ENCODE measurements at places on chromosomes 4 and X.

DNA sequence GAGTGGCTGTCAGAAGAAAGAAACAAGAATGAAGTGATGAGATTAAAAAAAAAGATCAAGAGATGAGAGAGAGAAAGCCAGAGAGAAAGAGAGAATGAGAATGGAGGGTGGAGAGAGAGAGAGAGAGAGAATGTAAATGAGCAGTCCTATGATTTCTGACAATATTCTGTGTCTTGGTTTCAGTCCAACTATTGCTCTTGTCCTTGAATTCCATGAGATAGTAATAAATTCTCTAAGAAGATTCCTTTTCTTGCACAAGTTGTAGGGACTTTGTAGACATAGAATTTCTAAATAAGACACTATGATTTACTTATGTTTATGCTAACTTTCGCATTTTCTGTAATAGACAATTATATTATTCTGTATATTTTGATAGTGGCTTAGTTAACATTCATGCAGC, 149.6 kb upstream of the CTSO start:
- no peak for DNase-seq

- no peak for DNase-seq
Measured at GRCh38 chrX:100316987-100317386, 93.1 kb downstream of the PCDH19 start.

GRCh38 chr4:16270454-16271328, 44.4 kb upstream of the TAPT1 start:
- no peak for DNase-seq

GRCh38 chr4:123573866-123574508, 177.4 kb downstream of the SPRY1 start:
- DNase-seq = no peak

GRCh38 chr4:145716200-145716599, 36.3 kb downstream of the C4orf51 start:
- DNase-seq = no peak

DNA sequence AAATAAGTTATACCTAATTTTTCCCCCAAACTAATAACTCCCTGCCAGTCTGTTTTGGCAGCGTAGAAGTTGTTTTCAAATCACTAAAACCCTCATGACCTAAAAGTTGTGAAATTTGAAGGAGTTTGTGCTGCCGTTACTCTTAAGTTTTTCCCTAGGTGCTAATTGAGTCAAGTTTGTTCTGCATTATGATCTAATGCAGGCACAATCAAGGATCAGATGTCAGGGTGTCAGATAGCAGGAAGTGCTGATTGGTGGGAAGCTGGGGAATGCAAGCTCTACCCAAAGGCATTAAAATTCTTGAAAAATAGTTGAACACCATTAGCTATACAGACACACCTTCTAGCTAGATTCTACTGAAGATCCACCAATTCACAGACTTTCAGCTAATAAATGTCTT, 51.9 kb downstream of the ARX start:
- DNase-seq = no peak

- no peak for DNase-seq
Measured at GRCh38 chr4:169765835-169766234, 8.1 kb upstream of the HPF1 start.

GRCh38 chr4:95377366-95377900, 171.3 kb downstream of the UNC5C start:
- no peak for DNase-seq

DNA sequence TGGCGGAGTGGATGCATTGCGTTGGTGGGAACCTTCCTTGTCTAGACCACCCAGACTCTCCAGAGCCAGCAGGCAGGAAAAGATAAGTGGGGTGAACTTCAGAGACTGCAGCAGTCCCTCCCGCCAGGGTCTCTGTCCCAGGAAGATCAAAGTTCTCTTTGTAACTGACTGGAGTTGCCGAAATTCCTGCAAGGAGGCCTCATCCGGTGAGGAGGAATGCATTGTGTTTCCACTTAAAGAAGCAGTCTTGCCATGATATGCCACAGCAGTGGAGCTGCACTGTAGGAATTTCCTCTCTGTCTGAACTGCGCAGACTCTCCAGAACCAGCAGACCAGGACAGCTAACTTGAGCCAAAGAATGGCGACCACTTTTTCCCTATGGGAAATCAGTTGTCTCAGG, 1190.4 kb downstream of the TECRL start:
- no peak for DNase-seq

DNA sequence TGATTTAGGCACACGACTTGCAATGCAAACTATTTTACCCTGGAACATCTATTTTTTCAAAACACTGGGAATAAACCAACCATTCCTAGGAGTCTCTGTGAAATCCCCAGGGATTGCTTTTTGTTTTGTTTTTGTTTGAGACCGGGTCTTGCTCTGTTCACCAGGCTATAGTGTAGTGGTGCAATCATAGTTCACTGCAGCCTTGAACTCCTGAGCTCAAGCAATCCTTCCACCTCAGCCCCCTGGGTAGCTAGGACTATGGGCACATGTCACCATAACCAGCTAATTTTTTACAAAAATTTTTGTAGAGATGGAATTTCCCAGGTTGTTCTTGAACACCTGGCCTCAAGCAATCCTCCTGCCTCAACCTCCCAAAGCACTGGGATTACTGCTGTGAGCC, 37.8 kb downstream of the PPM1K start:
- DNase-seq = no peak

DNA sequence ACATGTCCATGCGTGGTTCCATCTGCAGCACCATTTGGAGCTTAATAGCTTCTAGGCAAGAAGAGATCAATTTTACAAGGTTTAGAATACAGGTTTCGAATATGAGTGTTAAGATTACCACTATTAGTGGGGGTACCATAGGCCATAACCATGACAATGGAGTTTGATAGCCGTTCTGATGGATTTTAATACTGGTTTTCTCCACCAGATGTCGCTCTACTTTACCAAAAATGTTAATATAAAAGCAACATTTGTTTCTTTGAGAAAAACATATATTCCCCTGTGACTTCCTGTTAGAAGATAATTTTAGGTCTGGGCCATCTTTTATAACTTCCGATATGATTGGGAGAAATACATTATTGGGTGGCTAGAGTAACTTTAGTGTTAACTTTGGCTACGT, 499.7 kb upstream of the POU3F4 start:
- DNase-seq = no peak

- no peak for DNase-seq
Measured at GRCh38 chrX:10450959-10451355, 169.4 kb downstream of the MID1 start.

DNA sequence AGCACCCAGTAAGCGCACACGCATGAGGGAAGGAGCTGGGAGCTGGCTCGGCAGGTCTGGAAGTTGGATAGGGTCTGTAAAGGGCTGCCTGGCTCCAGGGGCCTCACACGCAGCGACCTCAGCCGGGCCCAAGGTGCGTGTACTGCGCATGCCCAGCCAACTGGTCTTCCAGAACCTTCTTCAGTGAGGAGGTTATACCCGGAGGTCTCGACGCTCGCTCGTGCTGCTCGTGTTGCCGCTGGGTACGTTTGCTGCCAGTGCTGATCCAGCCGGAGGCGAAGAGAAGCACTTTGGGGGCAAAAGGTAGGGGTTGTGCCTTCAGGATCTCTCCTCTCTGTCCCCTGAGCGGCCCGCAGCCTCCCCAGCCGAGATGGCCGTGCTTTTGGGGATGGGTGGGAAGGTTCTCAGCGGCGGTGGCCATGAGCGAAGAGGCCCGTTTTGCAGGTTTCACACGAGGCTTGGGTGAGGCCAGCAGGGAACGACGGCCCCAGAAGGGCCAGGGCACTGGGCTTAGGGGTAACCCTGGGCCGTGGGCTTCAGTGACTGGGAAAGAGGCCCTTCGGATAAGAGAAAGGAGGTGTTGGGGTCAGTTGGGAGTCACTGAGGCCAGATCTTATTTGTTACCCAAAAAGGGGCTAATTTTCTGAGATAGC, 3.8 kb upstream of the CXCL9 start:
- DNase-seq = no peak

- DNase-seq = no peak
Measured at GRCh38 chr4:66225539-66225938, 555.2 kb upstream of the EPHA5 start.

DNA sequence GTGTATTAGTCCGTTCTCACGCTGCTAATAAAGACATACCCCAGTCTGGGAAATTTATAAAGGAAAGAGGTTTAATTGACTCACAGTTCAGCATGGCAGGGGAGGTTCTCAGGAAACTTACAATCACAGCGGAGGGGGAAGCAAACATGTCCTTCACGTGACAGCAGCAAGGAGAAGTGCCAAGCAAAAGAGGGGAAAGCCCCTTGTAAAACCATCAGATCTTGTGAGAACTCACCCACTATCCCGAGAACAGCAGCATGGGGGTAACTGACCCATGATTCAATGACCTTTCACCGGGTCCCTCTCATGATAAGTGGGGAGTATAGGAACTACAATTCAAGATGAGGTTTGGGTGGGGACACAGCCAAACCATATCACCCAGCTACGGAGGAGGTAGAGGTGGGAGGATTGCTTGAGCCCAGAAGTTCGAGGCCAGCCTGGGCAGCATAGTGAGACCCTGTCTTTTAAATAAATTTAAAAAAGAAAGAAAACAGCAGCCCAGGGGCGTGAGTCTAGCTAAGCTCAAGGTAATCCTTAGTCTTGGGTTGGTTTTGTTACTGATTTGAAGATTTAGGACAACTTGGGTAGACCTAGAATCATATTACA, 46.4 kb upstream of the TMEM131L start:
- DNase-seq = no peak

- no peak for DNase-seq
Measured at GRCh38 chr4:70958681-70959080, 34.8 kb upstream of the DCK start.

Measured in DMS153 (cell line).